ENCODE measurements at places on chromosomes 5 and 9.

- no peak for DNase-seq
Measured at GRCh38 chr9:93082841-93083411, 13.1 kb upstream of the CARD19 start.

- DNase-seq: no peak
Measured at GRCh38 chr9:90001747-90002146, 396.9 kb downstream of the GADD45G start.

GRCh38 chr9:93967020-93967803 lies 12.1 kb upstream of the BARX1 start:
- no peak for DNase-seq

DNA sequence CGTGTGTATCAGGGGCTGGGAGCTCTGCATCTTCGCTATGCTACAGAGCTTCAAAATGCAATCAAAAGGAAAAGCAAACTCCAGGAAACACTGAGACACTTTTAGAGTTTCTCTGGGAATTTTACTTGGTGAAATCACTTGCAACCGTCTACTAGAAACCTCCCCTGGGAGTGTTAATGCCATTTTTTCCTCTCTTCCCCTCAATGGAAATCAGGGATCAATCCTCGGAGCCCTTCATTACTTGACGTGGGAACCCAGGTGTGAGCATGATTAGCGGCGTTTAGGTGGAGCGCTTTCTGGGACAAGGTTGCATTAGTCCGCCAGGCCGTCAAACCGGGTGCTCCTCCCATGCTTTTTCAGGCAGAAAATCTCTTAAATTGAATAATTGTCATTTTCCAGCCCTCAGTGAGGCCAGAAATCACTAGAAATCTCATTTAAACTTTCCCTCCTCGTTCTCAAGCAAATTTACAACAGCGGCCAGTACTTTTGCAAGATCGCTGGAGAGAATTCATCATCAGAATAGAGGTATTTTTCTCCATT lies 191.3 kb downstream of the IRX1 start:
- no peak for DNase-seq

- no peak for DNase-seq
Measured at GRCh38 chr9:125536776-125537175, 170.2 kb downstream of the MAPKAP1 start.

DNA sequence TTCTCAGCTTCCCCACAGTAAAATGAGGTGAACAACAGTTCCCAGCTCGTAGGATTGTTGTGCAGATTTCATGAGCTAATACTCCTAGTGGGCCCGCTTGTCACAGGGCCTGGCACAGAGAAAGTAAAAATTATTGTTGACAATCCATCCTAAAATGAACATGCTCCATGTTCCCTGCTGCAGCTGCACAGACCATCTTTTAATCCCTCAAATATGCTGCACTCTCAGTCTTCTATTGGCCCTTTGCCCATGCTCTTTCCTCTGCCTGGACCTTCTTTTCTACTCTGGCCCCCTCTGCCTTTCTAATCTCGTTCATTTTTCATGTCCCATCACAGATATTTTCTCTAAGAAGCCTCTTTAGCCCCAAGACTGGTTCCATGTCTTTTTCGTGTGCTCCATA lies 117.7 kb upstream of the NR3C1 start:
- no peak for DNase-seq

GRCh38 chr9:83472764-83473163 lies 65.4 kb downstream of the FRMD3 start:
- DNase-seq: no peak

DNA sequence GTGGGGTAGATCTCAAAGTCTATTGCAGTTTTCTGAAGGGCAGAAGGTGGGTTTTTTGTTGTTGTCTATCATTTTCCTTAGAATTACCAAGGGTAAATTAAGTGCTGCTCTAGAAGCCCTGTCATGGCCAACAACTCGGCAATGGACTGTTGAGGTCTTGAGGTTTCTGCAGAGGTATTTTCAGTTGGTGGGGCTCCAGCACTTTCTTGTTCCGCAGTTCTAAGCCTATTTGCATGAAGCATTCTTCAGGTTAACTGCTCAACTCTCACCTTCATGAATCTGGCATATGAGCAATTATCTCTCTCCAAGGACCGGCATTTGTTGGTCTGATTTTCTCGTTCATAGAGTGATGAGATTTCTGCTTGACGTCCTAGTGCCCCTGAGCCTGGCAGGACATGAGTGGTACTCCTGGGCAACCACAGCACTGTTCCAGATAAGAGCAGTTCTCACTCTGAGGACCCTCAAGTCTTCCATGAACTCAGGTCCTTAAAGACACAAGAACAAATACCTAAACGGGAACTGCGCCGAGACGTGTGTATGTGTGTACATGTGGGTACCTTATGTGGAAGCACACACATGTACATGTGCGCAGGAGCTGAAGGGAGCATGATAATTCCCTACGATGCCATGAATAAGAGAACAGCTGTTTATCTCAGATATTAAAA lies 544.5 kb downstream of the CSNK1G3 start:
- no peak for DNase-seq

DNA sequence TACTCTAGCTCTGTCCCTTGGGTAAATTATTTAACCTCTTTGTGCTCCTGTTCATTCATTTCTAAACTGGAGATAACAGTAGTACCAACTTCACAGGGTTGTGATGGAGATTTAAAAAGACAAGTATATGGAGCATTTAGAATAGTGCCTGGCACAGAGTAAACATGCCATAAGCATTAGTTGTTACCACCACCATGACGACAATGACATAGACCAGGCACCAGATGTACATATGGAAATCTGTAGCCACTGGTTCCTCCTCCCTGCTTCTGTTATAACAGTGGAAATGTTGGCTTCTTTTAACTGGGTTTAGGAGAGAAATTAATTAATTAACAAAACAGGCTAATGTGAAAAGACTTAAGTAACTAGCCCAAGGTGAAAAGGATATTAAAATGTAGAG lies 217.5 kb downstream of the DENND1A start:
- DNase-seq: no peak

GRCh38 chr9:99305820-99306811 lies 84.0 kb downstream of the SEC61B start:
- no peak for DNase-seq

DNA sequence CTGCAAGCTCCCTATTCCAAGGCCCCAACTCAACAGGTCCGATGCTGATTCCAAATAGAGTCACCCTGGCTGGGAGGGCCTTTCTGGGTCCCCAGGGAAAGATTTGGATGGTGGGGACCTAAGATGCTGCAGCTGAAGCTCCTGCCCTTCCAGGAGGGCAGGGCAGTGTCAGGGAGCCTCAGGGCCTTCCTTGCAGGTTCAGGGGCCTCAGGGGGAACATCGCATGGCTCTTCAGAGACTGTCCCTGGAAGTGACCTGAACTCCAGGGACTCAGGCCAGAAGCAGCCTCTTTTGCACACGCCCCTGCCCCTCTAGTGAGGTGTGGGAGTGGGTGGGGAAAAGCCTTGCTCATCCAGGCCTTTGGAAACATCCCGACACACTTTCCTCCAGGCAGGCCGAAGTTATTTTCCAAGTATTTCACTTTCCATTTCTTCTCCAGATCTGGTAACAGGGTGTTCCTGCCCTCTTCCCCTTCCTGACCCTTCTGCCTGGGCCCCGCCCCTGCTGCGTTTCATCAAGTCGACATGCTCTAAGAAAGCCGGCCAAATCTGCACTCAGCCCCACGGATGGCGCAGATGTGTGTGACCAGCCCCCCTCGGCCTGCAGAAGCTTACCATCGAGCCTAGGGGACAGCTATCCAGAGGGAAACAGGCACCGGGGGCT lies 159.5 kb downstream of the FGF18 start:
- no peak for DNase-seq

GRCh38 chr9:105405514-105406131 lies 42.2 kb upstream of the FSD1L start:
- peak; percentile 63 for DNase-seq

- no peak for DNase-seq
Measured at GRCh38 chr5:10304932-10305331, 2.8 kb downstream of the CMBL start.

GRCh38 chr5:33257807-33258429 lies 182.8 kb upstream of the TARS1 start:
- no peak for DNase-seq

DNA sequence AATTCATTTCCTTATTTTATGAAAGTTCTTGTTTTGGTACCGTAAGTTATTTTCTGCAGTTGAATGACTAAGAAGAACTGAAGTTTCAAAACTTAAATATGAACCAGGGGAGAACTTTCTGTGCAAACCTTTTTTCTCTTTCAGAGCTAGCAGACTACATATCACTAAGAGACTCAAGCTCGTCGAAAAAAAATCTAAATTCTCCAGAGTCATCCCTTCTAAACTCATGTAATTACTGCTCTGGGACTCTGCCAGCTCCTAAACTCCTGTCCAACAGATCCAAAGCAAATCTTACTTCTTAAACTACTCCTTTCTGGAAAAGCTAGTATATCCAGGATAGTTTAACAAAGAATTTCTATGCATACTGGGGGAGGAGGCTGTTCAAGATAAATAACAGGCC lies 87.0 kb upstream of the NR5A1 start:
- DNase-seq: no peak

GRCh38 chr5:54930736-54931135 lies 54.7 kb downstream of the ESM1 start:
- no peak for DNase-seq

- no peak for DNase-seq
Measured at GRCh38 chr9:126228111-126228780, 98.4 kb upstream of the MVB12B start.

DNA sequence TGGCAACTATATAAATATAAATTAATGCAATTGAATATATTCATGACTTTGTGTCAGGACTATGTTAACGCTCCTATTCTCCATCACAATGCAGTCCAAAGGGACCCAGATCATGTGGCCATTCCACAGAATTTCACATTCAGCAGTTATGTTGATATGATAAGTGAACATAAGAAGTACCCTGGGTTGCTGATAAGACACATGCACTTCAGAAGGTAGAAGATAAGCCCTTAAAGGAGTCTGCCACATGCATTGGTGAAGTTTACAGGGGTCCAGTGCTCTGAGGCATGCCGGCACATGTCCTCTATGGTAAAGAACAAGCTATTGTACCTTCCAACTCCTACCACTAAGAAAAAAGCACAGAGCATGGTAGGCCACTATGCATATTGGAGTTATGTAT lies 76.4 kb downstream of the PHAX start:
- no peak for DNase-seq

- DNase-seq: no peak
Measured at GRCh38 chr5:76547242-76547890, 75.8 kb downstream of the F2RL2 start.
